ENCODE measurements at places on chromosomes 1 and 21.
A peak's percentile ranks its signal among the peaks of the same experiment; 100 is the strongest.

DNA sequence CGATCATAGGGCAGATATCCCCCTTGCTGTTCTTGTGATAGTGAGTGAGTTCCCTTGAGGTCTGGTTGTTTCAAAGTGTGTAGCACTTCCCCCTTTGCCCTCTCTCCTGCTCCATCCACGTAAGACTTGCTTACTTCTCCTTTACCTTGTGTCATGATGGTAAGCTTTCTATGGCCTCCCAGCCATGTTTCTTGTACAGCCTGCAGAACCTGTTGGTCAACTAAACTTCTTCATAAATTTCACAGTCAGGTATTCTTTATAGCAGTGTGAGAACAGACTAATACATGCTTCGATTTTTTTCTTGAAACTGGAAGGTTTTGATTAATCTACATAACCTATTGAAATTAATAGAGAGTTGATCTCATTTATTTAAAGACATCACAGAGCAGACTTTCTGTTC is 302.5 kb upstream of the PBX1 start:
- no peak for DNase-seq

GRCh38 chr21:44993321-44994046 is 53.7 kb downstream of the SLX9 start:
- DNase-seq = no peak

- no peak for DNase-seq
These were observed 365.8 kb downstream of the RGS7 start for GRCh38 chr1:240991230-240991629.

GRCh38 chr21:38170704-38171682 is 85.8 kb upstream of the KCNJ15 start:
- DNase-seq = no peak

- DNase-seq = peak; percentile 80
These were observed 2.8 kb downstream of the TCEA3 start for GRCh38 chr1:23421753-23422240.

GRCh38 chr1:11134898-11135266 is 35.2 kb upstream of the EXOSC10 start:
- no peak for DNase-seq

GRCh38 chr1:61436016-61436415 is 288.9 kb downstream of the TM2D1 start:
- DNase-seq = no peak

- no peak for DNase-seq
These were observed 1.4 kb downstream of the INSRR start for GRCh38 chr1:156857532-156857931.

DNA sequence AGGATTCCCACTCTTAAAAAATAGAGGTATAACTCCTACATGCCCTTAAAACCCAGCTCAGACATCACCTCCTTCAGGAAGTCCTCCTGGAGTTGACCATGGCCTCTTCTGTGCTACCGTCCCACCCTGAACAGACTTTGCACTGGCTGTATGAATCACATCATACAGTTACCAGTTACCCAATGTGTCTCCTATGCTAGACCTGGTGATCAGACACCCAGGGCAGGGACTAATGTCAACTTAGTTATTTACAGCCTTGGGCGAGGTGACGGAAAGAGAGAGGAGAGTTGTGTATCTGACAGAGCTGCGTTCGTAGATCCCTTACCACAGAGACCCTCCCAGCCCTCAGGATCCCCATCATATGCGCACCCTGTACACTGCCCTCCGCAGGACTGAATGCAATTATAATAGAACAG is 72.7 kb downstream of the SLC66A1 start:
- no peak for DNase-seq

GRCh38 chr1:208100906-208101305 is 143.3 kb downstream of the PLXNA2 start:
- DNase-seq = no peak

DNA sequence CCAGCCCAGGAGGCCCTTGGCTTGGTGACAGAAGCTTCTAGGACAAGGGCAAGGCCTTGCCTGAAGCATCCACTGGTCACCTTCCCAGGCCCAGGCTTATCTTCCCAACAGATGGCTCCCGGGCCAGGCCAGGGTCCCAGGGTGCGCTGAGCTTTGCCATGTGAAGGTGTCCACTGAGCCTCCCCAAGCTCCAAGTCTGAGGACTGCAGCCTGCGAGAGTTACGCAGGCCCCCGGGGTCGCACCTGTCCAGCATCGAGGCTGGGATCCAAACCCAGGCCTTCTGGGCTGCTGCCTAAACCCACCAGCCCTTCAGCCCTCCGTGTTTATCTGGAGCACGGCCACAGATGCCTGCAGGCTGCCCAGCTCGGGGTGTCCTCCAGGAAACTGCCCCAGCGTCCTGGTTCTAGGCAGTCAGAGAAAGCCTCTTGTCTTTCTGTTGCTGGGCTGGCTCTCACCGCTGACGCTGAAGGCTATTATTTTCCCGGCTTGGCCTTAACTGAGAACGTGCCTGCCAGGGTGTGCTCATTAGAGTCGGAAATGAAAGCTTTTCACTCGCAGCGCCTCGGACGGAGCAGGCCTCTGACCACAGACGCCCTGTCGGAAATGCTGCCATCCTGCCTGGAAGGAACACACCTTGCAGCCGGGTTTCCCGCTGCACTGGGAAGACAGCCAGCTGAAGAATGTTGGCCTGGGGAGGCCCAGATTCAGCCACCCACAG is 71.4 kb downstream of the MEGF6 start:
- DNase-seq = peak; percentile 57

DNA sequence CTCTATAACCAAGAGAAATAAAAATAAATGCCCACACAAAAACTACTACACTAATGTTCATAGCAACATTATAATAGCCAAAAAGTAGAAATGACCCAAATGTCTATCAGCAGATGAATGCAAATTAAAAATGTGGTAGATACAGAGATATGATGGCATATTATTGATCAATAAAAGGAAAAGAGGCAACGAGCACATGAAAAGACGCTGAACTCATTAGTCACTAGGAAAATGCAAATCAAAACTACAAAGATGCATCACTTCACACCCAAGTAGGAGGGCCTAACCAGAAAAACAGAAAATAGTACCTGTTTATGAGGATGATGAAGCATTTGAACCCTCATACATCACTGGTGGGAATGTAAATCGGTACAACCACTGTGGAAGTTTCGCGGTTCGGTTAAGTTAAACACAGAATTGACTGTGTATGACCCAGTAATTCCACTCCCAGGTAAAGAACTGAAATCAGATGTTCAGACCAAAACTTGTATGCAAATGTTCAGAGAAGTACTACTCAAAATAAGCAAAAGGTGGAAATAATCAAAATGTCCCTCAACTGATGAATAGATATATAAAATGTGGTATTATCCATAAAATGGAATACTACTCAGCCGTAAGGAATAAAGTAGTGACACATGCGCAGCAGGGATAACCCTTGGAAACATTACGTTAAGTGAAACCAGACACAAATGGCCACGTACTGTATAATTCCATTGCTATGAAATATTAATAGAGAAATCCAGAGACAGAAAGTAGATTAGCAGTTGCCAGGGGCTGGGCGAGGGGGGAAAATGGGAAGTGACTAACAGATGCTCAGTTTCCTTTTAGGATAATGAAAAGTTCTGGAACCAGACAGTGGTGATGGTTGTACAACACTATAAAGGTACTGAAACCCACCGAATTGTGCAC is 3.1 kb downstream of the USP48 start:
- no peak for DNase-seq

GRCh38 chr1:235122348-235122747 is 6.3 kb downstream of the TOMM20 start:
- DNase-seq = no peak

- DNase-seq = no peak
These were observed 32.3 kb downstream of the STPG1 start for GRCh38 chr1:24381256-24381655.

DNA sequence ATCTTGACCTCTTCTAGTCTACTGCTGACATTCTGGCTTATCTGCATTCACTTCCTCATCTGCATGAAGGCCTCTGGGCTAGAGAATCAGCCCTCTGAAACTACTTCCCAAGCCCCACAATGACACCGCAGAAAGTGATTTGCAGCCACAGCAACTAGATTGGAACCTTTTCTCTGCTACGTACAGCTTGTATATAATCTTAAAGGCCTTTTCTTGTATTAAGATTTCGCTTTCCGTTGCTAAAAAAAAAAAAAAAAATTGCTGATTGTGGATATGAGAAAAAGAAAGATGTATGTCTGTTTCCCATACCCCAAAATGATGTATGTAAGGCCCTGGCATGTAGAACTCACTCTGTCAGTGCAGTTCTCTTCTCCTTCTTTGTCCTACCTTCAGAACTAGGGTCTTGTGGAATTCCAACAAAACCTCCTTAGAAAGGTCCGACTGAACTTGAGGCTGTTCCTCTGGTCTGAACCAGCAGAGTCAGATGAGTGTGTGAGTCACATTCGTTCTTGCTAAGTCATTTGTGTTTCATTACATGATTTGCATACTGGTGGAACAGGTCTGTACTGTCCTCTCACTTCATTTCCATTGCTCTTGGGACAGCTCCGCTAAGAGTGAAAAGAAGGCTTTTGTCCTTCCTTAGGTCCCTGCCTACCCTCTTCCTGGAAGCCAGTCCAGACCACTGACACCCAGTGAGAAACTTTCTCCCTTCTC is 62.7 kb downstream of the PLPP3 start:
- no peak for DNase-seq

GRCh38 chr1:224744521-224744920 is 128.4 kb downstream of the CNIH3 start:
- DNase-seq = no peak

DNA sequence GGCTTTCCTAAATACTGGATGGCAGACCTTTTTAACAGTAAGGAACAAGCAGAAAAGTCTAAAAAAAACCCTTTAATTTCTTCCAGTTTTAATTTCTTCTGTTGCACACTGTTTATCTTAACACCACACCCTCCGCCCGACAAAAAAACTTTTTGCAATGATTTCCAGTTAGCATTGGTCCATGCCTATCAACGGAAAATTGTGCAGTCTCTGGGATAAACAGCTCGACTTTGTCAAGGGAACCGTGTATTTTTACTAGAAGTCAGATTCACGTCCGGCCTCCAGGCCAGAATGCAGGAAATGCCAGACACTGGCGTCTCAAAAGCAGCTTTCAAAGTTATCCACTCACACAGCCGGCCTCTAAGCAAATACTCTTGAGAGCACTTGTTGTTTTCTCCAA is 378 bp upstream of the NUP210L start:
- DNase-seq = peak; percentile 15

GRCh38 chr1:23188434-23188884 is 19.8 kb upstream of the LUZP1 start:
- DNase-seq = no peak

- DNase-seq = no peak
These were observed 80.1 kb downstream of the BACH1 start for GRCh38 chr21:29378832-29379231.

DNA sequence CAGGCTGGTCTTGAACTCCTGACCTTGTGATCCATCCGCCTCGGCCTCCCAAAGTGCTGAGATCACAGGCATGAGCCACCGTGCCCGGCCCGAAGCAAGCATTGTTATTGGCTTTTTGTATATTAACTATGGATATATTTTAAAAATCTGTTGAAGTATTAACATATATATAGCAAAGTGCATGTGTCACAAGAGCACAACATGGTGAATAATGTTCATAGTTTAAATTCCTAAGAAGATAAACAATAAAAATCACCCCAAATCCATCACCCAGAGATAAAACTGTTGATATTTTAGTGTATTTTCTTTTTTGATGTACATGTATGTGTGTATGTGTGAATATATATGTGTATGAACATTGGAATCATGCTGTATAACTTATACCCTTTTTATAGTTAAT is 9.1 kb upstream of the FOXE3 start:
- DNase-seq = no peak

GRCh38 chr1:89767618-89768017 is 53.2 kb upstream of the LRRC8D start:
- no peak for DNase-seq

DNA sequence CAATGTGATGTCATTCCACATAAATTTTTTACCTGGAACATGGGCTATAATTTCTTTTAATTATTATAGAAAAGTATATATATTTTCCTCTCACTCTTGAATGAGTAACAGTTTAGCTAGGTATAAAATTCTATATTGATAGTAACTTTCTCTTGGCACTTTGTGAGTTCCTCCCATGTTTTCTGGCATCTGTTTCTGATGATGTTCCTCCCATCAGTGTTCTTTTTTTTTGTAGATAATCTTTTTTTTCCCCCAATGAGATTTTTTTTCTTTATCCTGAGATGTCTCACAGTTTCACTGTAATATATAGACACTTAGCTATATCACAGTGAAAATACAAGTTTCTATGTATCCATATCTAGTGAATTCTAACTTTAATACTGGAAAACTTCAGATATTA is 75.2 kb downstream of the IER5 start:
- DNase-seq = no peak

- no peak for DNase-seq
These were observed 104.3 kb upstream of the KRTAP19-8 start for GRCh38 chr21:31142600-31142999.

DNA sequence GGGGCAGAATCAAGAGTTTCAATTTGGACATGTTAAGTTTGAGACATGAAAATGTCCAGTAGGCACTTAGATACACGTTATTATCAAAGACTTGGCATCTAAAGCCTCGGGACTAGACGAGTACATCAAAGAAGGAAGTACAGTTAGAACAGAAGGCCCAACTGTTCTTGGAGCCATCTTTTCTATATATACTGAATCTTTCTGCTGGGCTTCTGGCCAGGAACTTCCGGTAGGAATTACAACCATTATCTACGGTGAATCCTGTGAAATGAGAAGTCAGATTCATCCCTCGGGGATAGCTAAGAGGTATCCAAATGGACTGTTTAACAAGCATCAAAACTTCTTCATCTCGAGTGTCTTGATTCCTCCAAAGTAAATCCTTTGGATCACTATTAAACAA is 34.4 kb upstream of the NRDC start:
- DNase-seq = no peak

DNA sequence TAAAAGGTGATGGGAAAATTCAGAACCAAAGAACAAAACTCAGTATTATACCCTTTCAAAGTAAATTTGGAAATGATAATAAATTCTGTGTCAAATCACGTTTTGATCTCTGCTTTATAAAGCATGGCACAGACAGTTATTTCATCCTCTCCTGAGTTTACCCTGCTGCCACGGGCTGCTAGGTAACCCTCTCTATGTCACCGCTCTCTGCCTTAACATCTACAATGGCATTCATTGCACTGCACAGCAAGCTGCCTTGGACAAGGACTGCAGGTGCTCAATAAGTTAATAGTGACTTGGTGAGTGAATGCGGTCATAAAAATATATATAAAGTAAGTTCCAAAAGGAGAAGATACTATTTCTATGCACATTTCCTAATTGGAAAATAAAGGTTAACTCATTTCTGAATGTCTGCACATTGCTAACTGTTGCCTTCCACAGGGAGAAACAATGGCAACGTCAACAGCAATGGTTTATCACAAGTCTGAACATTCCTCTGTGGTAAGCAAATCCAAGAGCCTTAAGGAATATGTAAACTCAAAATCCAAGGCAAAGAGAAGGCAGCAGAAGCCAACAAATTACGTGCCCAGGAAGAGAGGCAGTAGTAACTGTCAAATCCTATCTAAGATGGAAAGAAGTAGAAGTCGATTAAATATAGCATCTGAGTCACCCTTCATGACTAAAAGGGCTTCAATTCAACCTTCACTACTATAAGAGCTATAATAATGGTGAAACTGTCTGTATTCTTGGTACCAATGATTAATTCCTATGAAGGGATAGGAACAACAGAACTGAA is 19.4 kb downstream of the FYB2 start:
- no peak for DNase-seq

GRCh38 chr1:228087771-228088251 is 5.3 kb downstream of the ARF1 start:
- DNase-seq = no peak

Data from muscle of arm (tissue), 14 donors.